ENCODE measurements at places on chromosomes 12 and 14.

DNA sequence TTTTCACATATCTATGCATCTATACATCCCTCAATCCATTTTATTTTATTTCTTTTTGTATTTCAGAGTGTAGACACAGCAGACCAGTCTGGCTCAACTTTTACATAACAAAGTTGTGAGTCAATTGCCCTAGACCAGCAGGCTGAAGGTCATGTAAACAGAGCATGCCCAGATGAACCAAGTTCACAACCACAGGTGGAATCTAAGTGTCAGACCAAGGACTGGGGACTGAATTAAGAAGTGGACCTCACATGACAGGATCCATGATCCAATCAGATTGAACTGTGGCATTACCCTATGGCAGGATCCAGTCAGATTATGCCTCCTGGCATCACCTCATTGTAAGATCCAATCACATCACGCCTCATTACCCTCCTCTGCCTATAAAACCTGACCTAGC, 455.8 kb downstream of the SOX5 start:
- DNase-seq: no peak

- DNase-seq: no peak
These were observed 195.6 kb upstream of the KRR1 start for GRCh38 chr12:75706786-75707605.

GRCh38 chr12:104886418-104887401, 71.4 kb downstream of the SLC41A2 start:
- DNase-seq: no peak

DNA sequence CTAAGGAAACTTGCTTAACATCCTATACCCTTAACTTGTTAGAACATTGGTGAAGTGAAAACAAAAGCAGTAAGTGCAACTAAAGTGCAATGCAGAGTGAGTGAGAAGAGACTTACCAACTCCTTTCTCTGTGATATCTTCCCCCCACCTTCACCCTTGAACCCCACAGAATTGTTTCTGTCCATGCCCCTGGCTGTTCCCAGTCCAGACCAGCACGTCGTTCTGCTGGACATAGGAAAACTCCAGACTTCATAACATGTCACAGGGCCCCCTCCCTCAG, 91.9 kb downstream of the DAD1 start:
- DNase-seq: no peak

GRCh38 chr14:96098309-96098998, 59.3 kb downstream of the C14orf132 start:
- no peak for DNase-seq

DNA sequence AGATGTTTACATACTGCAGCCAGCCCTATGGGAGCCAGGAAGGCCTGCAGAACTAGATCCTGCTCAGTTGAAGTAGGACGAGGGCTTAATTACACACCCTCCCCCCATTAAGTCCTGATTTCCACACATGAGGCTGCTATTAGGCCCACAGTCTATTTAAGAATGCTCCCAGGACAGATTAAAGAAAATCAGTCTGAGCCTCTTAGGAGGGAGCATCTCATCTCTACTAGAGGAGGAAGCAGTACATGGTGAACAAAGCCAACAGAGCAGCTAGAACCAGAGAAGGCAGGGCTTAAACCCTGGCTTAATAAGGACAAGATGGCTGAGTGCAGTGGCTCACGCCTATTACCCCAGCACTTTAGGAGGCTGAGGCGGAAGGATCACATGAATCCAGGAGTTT, 55.8 kb upstream of the ARHGAP5 start:
- no peak for DNase-seq

GRCh38 chr14:53793790-53794505, 162.7 kb downstream of the BMP4 start:
- no peak for DNase-seq

- no peak for DNase-seq
These were observed 6.4 kb downstream of the GUCY2C start for GRCh38 chr12:14689996-14690395.

DNA sequence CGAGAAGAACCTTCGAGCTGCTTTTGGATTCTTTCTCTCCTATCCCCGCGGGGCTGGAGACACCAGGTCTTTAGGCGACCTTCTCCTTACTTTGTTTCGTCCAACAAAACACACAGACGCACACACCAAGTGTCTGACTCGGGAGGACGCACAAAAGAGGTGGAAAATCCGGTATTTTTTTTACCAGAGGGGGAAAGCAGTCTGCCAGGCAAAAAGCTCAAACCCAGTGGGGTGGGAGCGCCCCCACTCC, 2.1 kb downstream of the SIX4 start:
- no peak for DNase-seq

GRCh38 chr14:80844872-80845271, 96.7 kb downstream of the CEP128 start:
- no peak for DNase-seq

- no peak for DNase-seq
These were observed 32.4 kb downstream of the FERMT2 start for GRCh38 chr14:52918486-52918885.

- no peak for DNase-seq
These were observed 25.9 kb downstream of the FUT8 start for GRCh38 chr14:65438266-65438933.

DNA sequence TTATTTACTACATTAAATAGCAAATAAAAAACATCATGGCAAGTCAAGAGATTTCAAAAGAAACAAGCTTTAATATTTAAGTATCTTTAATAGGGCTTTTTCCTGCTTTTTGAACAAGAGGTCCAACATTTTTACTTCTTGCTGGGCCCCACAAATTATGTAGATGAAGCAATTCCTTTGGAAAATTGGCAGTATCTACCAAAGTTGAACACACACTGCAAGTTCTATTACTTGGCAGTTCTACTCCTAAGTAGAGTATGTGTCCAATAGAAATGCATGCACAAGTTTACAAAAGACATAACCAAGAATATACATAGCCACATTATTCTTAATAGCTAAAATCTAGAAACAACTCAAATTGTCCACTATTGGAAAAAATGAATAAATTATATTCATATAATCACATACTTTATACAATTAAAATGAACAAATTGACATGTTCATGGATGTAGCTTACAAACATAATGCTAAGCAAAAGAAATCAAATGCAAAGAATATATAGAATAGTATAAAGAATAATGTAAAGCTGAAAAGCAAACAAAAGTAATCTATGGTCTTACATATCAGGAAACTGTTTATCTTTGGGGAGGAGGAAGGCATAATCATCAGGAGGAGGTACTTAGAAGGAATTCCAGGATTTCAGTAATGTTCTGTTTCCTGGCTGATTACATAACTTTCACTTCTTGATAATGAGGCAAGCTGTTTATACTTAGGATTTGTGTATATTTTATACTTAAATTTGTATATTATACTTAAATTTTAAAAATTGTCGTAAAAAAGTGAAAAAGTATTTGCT, 6.5 kb upstream of the TMBIM4 start:
- DNase-seq: no peak

DNA sequence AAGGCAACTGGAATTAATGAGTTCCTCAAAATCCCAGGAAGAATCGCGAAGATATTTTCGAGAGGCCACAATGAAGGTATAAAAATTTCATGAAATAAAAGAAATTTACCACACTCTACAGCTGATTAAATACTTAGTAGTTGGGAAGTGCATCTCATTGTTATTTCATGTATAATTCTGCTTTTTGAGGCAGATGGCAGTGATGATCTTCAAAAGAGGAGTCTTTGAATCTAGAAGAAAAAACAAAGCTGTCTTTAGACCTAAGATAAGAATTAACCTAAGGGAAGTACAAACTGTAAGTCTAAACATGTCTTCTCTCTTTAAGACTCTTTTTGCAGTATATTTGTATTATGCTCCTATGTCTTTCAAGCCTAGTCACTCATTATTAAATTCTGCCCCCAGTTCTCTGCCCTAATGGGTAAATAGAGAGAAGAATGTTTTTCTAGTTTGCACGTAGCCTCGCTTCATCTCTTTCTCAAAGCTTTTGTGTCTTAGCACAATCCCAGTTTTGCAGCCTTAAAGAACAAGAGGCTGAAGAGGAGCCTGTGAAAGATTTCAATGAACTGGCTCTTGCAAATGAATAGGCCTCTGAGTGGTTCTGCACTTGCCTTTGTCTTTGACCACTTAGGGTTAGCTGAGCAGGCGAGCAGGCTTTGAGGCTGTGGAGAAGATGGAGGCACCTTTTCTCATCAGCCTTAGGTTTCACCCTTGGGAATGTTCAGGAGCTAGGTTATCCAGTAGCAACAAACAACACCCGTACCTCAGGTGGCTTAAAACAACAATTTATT, 32.7 kb downstream of the CFAP54 start:
- DNase-seq: no peak

GRCh38 chr14:100841761-100842403, 16.0 kb downstream of the MEG3 start:
- no peak for DNase-seq

- DNase-seq: no peak
These were observed 2.4 kb downstream of the WASHC3 start for GRCh38 chr12:102059343-102059742.

- no peak for DNase-seq
These were observed 2.1 kb upstream of the SLC11A2 start for GRCh38 chr12:51028126-51028812.

GRCh38 chr12:45351921-45352670, 136.2 kb downstream of the ANO6 start:
- DNase-seq: no peak

DNA sequence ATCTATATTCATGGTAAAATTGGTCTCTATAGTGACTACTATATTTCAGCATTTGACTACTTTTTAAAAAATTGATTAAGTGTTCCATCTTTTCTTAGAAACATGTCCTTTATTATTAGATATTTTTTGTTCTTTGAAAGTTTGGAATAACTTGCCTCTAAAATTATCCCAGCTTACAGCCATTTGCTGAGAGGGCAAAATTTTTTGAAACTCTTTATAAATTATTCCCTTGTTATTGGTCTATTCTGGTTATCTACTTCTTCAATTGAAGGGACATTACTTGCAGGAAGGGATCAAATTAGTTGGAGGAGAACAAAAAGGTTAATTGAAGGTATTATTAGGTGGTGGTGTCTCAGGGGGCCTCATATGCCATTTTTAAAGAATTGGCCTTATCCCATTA, 184.1 kb downstream of the TTC6 start:
- DNase-seq: no peak
